ENCODE measurements at places on chromosomes 7 and 10. TPM values are rescaled to one million over a fixed set of nuclear protein-coding genes. Genes with fewer than 3 reads are reported as not detected.

Gene NOS3
- total RNA-seq = 17.0 TPM

Gene ZC3HAV1L
- total RNA-seq = 19.7 TPM

Gene ANKRD61
- 0.18 TPM for total RNA-seq

Gene TEX47
- total RNA-seq = not detected

Gene WASHC2A
- total RNA-seq = 39.6 TPM

Gene CTNNA3
- total RNA-seq = not detected

Gene LLCFC1
- total RNA-seq = not detected

Gene CPN1
- total RNA-seq = not detected

Gene ERVW-1
- not detected for total RNA-seq

Gene ASAH2
- 1.3 TPM for total RNA-seq

Gene NYAP1
- not detected for total RNA-seq

Gene LIPN
- total RNA-seq = not detected

Gene PTPRN2
- total RNA-seq = 5.1 TPM

Gene CARD11
- 108 TPM for total RNA-seq

Gene DPYSL4
- 11.8 TPM for total RNA-seq

Gene CRHR2
- total RNA-seq = not detected

Gene ARMC3
- total RNA-seq = not detected

Gene WAPL
- total RNA-seq = 53.4 TPM

Data from T-helper 2 cell treated with Interferon-gamma antibody and Interleukin-4, amounts not matched to agents 100 ng/mL and 5 ng/mL, for 36 hours (primary cell).